ENCODE measurements at places on chromosomes 13 and 19.

- DNase-seq = no peak
Observed at GRCh38 chr13:42109957-42110356, 61.5 kb downstream of the DGKH start.

DNA sequence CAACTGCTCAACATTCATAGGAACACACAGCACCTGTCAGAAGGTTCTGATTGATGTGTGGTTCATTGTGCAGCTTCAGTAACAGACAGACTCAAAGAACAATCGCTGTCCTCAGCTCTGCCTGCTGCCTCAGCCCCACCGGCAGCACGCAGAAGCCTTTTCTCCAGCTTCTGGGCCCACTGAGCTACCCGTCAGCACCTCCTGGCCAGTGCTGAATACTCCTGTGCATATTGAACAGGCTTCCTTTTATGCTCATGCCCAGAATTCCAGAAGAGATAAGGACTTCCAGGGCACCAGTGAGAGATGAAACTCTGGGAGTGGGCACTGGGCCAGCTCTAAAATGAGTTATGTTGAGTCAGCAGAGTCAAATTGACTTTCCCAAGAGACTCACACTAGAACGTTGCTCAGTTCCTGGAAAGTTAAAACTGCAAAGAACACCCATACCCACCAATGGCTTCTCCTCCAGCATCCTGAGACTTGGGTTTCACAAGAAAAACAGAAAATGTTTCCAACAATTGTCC is 119.3 kb downstream of the COL4A1 start:
- no peak for DNase-seq

DNA sequence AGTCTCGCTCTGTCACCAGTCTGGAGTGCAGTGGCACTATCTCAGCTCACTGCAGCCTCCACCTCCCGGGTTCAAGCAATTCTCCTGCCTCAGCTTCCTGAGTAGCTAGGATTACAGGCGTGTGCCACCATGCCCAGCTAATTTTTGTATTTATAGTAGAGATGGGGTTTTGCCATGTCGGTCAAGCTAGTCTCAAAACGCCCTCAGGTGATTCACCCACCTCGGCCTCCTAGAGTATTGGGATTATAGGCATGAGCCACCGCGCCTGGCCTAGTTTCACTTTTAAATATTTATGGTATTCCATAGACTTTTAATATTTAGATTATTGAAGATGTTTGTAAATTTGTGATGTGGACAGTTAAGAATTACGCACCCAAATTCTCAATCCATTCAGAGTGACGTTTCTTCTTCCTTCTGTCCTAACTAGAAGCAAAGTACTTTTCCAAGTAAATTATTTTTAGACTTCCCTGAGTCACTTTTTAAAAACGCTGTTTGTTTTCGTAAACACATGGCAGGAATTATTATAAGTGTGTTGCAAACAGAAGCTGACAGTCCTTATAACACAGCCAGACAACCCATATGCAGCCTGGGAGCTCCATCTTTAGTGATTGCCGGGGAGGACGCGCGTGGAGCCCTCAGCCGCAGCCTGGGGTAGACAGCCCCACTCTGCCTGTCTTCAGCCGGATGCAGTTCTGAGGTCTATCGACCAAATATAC is 131.7 kb downstream of the ATP11A start:
- DNase-seq = no peak

DNA sequence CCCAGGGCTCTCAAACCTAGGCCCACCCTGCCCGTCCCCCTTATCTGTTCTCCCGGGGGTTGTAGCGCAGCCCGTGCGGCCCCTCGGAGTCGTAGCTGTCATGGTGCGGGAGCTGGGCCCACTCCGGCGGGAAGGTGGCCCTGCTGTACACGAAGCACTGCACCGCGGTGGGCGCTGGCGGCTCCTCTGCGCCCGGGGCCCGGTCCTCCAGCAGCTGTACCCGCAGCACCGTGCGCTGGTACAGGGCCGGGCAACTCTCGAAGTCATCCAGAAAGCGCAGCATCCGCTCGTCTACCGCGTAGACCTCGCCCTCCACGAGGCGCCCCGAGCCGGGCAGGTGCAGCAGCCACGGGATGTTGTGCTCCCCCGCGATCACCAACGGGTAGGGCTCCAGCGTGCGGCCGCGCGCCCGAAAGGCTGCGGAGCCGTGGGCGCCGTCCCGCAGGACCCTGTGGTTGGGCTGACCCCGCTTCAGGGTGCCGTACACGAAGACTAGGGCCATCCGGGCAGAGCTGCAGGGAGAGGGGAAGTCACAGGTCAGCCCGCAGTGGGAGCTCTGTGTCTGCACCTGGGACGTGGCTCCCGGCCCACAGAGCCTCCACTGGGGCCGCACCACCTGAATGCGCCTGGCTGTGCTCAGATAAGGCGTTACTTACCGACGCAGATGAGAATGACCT is 56.4 kb downstream of the GGACT start:
- no peak for DNase-seq

DNA sequence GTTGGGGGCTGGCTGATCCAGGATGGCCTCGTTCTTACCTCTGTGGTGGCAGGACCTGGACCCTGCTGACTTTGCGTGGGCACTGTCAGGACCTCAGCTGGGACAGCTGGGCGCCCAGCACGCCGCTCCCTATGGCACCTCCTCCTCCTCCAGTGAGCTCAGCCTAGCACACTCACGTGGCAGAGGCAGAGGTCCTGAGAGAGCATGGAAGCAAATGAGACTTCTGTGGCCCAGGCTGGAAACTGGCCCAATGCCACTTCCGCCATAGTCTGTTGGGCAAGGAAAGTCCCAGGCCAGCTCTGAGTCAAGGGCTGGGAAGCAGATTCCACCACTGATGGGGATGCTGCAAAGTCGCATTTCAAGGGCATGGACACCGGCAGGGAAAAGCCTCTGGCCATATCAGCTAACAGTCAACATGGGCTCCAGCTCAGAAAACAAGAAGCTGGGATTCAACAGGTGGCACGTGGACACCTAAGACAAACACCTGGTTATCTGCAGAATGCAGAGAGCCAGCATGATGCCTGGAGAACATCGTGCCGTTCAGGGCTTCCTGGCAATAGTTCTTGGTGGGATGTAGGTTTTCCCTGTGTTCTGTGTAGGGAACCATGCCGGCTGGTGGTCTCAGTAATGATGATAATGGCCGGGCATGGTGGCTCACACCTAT is 16.7 kb downstream of the MYBPC2 start:
- no peak for DNase-seq

DNA sequence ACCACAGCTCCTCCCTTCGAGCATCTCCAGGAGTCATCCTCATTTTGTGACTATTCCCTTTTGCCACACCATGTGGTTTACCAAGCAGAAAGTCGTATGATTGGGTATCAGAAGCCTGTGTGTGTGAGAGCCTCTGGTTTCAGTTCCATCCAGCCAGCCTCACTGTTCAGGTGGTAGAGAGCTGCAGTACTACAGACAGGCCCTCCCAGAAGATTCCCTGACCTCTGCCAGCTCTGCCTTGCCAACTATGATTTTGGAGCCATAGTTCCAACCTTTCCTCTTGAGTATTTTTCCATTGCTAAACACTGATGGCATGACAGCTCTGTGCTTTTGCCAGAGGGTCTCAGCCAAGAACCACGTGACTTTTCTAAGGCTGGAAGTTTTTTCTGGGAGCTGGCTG is 82.5 kb downstream of the DHRS12 start:
- no peak for DNase-seq

- no peak for DNase-seq
Observed at GRCh38 chr13:68834375-68834774, 1273.3 kb upstream of the ATXN8OS start.

DNA sequence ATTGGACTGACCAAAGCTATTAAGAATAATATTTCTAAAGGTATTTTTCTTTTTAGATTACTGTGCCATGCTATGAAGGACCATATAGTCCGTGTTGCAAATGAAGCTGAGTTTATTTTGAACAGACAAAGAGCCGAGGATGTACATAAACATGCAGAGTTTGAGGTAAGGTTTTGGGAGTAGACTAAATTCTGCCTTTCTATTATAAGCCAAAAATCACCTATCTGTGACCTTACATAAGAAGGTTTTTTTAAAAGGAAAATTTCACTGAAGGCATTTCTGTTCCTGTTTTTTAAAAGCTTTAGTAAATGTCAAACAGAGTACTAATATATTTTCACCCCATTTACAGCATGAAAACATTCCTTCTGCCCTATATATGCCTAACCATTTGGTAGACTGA is 127.4 kb downstream of the MAB21L1 start:
- no peak for DNase-seq

GRCh38 chr13:79194272-79194671 is 211.8 kb downstream of the RBM26 start:
- DNase-seq = no peak

- DNase-seq = no peak
Observed at GRCh38 chr13:97076898-97077297, 82.6 kb upstream of the OXGR1 start.

- no peak for DNase-seq
Observed at GRCh38 chr19:55554741-55555152, 9.4 kb upstream of the SBK3 start.

DNA sequence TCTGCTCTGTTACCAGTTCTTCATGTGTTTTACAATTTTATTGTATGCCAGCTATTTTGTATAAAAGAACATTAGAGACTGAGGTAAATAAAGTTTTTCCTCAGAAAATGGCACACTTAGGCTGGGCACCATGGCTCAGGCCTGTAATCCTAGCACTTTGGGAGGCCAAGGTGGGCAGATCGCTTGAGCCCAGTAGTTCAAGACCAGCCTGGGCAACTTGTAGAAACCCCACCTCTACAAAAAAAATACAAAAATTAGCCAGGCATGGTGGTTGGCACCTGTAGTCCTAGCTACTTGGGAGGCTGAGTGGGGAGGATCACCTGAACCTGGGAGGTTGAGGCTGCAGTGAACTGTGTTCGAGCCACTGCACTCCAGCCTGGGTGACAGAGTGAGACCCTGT is 32.0 kb downstream of the CCDC8 start:
- DNase-seq = no peak

DNA sequence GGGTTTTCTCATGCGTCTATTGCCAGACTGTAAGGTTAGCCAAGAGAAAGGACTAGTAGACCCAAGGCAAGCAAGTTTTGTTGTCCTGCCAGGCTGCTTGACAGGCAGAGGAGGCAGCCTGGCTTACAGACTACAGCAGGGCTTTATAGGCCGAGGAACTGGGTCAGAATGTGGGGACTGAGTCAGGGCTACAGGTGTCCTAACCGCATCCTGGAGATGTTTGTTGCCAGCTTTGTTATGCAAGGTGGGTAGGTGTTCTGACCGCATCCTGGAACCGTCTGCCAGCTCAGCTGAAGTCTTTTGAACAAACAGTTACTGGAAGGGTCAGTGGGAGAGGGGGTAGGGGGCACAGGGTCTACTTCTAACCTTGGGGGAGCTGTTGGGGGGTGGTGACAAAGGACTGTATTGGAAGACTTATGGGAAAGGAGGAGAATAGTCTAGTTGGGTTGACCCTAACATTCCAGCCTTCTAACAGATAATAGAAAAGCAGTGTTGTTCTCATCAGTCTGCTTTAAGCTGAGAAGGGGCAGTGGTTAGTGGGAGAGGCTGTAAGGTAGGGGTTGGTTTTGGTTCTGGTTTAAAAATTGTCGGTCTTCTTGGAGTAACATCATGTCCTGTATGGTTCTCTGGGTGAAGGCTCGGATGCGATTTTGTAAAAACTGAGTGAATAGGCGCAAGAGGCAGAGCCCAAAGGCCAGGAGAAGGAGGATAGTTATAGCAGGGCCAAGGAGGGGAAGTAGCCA is 913.8 kb upstream of the SLITRK5 start:
- no peak for DNase-seq
